ENCODE measurements at places on chromosomes 1 and 21. TPM values are rescaled to one million over a fixed set of nuclear protein-coding genes. Genes with fewer than 3 reads are reported as not detected.

TTC13 gene
- 29.5 TPM for polyA plus RNA-seq

BGLAP gene
- 2.4 TPM for polyA plus RNA-seq

NUCKS1 gene
- polyA plus RNA-seq: 26.9 TPM

IFI44 gene
- polyA plus RNA-seq: 45.0 TPM

CCDC181 gene
- polyA plus RNA-seq: not detected

HSD3B2 gene
- not detected for polyA plus RNA-seq

C1orf159 gene
- 24.1 TPM for polyA plus RNA-seq

OLIG2 gene
- not detected for polyA plus RNA-seq

FOXD3 gene
- polyA plus RNA-seq: 0.51 TPM

GLMP gene
- polyA plus RNA-seq: 31.9 TPM

SPEN gene
- polyA plus RNA-seq: 9.3 TPM

S100B gene
- 9.7 TPM for polyA plus RNA-seq

PCAT6 gene
- polyA plus RNA-seq: 1.3 TPM

PANK4 gene
- polyA plus RNA-seq: 14.0 TPM

RNF220 gene
- polyA plus RNA-seq: 61.1 TPM

KRTAP19-1 gene
- not detected for polyA plus RNA-seq

OR2M3 gene
- not detected for polyA plus RNA-seq

TSPEAR gene
- polyA plus RNA-seq: not detected

CASP9 gene
- 10.6 TPM for polyA plus RNA-seq

TNFSF4 gene
- 1.4 TPM for polyA plus RNA-seq

KDF1 gene
- 0.89 TPM for polyA plus RNA-seq

DENND2D gene
- 106 TPM for polyA plus RNA-seq

C1orf167 gene
- 1.7 TPM for polyA plus RNA-seq

B3GALT5 gene
- 0.02 TPM for polyA plus RNA-seq

DNAH14 gene
- 1.3 TPM for polyA plus RNA-seq

WNT4 gene
- polyA plus RNA-seq: 0.11 TPM

MFSD2A gene
- 2.2 TPM for polyA plus RNA-seq

Measured in spleen (tissue), 13 donors.